ENCODE measurements at places on chromosomes 3 and 15. TPM values are rescaled to one million over a fixed set of nuclear protein-coding genes. Genes with fewer than 3 reads are reported as not detected.

GRCh38 chr15:95622843-95623242, 707.7 kb upstream of the NR2F2 start:
- DNase-seq = no peak

The LMAN1L gene
- total RNA-seq = not detected

DNA sequence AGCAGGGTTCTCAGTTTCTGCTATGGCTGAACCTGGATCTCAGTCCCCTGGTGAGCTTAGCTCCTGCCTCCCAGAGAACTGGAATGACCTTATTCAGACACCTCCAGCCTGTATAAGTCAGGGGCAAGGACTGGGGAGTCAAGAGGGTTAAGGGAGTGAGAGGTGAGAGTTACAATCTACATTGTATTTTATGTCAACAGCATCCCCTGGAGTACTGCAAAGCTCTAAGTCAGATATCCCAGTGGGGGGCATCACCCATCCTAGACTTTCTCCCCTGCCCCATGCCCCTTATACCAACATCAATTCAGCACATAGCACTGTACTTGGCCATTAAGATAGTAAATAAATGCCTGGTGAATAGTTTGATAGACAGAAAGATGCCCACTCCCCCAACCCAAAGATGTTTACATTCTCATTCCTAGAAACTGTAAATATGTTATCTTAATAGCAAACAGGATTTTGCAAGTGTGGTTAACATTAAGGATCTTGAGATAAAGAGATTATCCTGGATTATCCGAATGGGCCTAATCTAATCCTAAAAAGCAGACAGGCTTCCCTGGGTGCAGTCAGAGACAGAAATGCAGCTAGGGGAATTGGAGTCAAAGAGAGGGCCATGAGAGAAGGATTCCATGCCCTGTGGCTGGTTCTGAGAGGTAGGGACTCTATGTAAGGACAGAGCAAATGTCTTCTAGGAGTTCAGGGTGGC, 132.3 kb upstream of the RASGRP1 start:
- no peak for DNase-seq

The EIF2B5 gene
- total RNA-seq = 42.1 TPM

DNA sequence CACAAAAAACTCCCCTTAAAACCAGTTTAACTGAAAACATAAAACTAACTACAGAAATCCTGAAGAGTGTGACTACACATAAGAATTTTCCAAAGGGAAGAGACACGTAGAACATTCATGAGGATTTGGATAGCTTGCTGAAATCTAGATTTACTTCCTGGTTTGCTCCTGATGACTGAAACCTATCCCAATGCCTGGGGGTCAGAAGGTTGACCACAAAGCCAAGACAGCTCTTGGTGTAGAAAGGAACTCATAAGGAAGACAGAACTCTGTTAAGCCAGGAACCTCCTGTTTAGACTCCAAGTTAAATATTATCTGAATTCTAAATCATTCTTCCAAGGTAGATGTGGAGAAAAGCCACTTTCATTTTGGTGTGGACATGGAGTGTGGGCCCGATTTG, 92.8 kb downstream of the TFG start:
- peak; percentile 54 for DNase-seq

- DNase-seq = no peak
These were observed 14.7 kb downstream of the BSN start for GRCh38 chr3:49568965-49569364.
